ENCODE measurements at places on chromosomes 5 and 9.

- no peak for DNase-seq
Measured at GRCh38 chr9:92706218-92706940, 36.4 kb upstream of the IPPK start.

- DNase-seq = no peak
Measured at GRCh38 chr9:8673830-8674229, 874.3 kb upstream of the DMAC1 start.

DNA sequence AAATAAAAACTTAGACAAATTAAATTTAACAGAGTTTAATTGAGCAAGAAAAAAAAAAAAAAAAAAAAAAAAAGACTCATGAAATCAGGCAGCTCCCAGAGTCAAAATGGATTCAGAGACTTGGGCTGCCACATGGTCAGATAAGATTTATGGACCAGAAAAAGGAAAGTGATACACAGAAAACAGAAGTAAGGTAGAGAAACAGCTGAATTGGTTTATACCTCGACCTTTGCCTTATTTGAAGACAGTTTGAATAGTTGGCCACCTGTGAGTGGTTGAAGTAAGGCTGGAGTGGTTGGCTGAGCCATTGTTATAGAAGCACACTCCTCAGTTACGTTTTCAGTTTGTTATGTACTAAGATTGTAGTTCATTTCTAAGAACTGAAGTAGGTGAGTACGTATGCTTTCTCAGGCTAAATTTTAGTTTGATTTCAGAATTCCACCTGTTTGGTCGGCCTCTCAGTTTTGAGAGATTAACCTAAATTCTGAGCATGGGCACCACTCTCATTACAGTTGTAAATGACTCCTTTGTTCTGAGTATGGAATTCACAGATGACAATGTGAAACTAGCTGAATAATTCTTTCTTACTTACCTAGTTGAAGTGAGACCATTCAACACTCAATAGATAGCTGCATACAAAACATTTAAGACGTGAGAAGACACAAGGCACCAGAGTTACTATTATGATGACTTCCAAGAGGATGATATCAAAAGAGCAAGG, 149.0 kb downstream of the AOPEP start:
- no peak for DNase-seq

DNA sequence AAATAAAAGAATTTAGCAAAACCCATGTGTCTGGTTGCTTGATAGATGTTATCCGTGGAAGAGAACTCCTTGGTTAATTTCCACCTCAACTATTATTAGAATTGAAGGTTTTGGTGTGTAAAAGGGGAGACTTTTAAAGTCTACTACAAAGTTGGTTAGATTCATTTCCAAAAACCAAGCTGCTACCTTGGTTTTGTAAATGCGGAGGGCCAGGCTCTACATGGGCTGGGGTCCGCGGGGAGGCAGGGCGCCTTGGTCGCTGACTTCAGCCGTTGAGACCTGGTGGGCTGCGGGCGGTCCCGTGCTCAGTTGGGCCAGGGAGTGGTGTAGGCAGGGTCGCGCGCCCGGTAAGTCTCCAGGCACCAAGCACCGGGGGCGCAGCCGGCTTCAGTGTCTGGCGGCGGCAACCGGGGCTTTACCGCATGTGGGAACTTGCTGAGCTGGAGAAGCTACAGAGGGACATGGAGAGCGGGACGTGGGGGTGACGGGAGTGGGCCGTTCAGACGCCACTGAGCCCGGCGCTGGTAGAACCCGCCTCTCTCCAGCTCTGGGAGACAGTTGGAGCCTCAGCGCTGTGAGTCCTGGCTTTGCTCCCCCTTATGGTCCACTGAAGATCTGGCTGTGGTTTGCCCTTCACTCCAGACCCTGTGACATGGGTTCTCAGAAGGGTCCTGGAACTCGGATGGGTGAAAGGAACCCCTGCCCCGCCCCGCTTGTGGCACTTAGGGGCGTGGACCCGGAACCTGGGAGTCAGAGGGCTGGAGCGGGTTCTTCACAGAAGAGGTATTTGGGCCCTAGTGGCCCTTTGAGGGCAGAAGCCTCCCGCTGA, 11.8 kb downstream of the NR2F1 start:
- DNase-seq = no peak

GRCh38 chr5:95953021-95953702, 8.5 kb downstream of the ELL2 start:
- DNase-seq = no peak

- DNase-seq = no peak
Measured at GRCh38 chr5:893711-894110, 1.0 kb downstream of the TRIP13 start.

GRCh38 chr5:19987612-19988361, at the start of gene CDH18:
TSS of gene CDH18 (minus strand) at chr5:19988200. CDS start at chr5:19838986, 149,214 bp downstream.
- DNase-seq = no peak

GRCh38 chr5:67917561-67917960, 298.0 kb upstream of the PIK3R1 start:
- DNase-seq = no peak

GRCh38 chr9:5958273-5958672, 57.2 kb downstream of the RANBP6 start:
- no peak for DNase-seq
